ENCODE measurements at places on chromosomes 16 and 17. TPM values are rescaled to one million over a fixed set of nuclear protein-coding genes. Genes with fewer than 3 reads are reported as not detected.

DNA sequence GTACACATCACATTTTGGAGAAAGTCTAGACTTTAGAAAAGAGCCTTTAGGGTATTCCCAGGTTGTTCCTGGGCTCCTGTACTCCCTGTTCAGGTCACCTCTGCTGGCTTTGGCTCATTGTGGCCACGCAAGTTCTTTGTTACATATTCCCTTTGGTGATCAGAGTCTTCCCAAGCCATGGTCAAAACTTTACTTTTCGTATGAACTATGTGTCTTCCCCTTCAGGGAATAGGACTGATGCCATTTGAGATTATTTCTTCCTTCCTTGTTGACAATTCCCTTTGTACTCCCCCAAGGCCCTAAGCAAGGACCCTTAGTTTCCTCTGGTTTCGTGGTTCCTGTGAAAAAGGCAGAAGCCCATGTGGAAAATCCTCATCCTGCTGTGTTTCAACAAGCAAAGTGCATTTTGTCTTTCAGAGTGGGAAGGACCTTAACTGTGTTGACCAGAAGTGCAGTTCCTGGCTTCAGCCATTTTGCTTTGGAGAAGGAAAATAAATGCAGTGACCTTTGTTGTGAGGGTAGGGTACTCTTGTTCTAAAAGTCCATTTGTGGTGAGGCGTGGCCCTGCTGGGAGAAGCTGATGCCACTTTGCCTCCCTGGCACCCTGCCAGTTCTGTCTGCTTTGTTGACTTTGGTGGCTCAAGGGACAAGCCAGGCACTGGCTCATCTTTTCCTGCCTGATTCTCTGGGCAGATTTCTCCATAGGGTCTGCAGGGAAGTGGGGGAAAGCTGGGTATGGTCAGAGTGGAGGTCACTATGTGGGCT, 55.1 kb downstream of the ZNRF1 start:
- no peaks in the 10 kb centered on the region for H3K36me3 ChIP-seq
- H3K27me3 ChIP-seq = no peaks in the 10 kb centered on the region
- no peak overlapping the region for H3K4me3 ChIP-seq
- peaks cover 11% of the 10 kb centered on the region for H3K4me1 ChIP-seq
- DNase-seq = peak; percentile 68

- peaks cover 15% of the 10 kb centered on the region for H3K27me3 ChIP-seq
- no peaks in the 10 kb centered on the region for H3K36me3 ChIP-seq
- H3K4me1 ChIP-seq = no peaks in the 10 kb centered on the region
- no peak overlapping the region for H3K4me3 ChIP-seq
- no peak for DNase-seq
Observed at GRCh38 chr16:15457958-15458357, 23.6 kb downstream of the BMERB1 start.

GRCh38 chr16:58413359-58413758, 21.1 kb downstream of the GINS3 start:
- H3K27ac ChIP-seq = no peak overlapping the region
- no peaks in the 10 kb centered on the region for H3K4me1 ChIP-seq
- no peaks in the 10 kb centered on the region for H3K27me3 ChIP-seq
- no peaks in the 10 kb centered on the region for H3K36me3 ChIP-seq

GRCh38 chr17:82781894-82782274, 30.0 kb downstream of the TBCD start:
- H3K4me1 ChIP-seq = peaks cover 4% of the 10 kb centered on the region
- H3K36me3 ChIP-seq = no peaks in the 10 kb centered on the region
- H3K4me3 ChIP-seq = no peak overlapping the region
- peak; percentile 91 for DNase-seq
- no peaks in the 10 kb centered on the region for H3K27me3 ChIP-seq

Gene ZG16
- total RNA-seq = 2.1 TPM

- no peak overlapping the region for H3K27ac ChIP-seq
- no peak for DNase-seq
- no peak overlapping the region for H3K4me3 ChIP-seq
- H3K27me3 ChIP-seq = no peaks in the 10 kb centered on the region
Observed at GRCh38 chr17:40963838-40964237, 2.9 kb downstream of the KRT39 start.

GRCh38 chr17:59621771-59622170, 2.1 kb downstream of the CLTC start:
- peak overlapping the region; percentile 95 for H3K27ac ChIP-seq
- DNase-seq = no peak

DNA sequence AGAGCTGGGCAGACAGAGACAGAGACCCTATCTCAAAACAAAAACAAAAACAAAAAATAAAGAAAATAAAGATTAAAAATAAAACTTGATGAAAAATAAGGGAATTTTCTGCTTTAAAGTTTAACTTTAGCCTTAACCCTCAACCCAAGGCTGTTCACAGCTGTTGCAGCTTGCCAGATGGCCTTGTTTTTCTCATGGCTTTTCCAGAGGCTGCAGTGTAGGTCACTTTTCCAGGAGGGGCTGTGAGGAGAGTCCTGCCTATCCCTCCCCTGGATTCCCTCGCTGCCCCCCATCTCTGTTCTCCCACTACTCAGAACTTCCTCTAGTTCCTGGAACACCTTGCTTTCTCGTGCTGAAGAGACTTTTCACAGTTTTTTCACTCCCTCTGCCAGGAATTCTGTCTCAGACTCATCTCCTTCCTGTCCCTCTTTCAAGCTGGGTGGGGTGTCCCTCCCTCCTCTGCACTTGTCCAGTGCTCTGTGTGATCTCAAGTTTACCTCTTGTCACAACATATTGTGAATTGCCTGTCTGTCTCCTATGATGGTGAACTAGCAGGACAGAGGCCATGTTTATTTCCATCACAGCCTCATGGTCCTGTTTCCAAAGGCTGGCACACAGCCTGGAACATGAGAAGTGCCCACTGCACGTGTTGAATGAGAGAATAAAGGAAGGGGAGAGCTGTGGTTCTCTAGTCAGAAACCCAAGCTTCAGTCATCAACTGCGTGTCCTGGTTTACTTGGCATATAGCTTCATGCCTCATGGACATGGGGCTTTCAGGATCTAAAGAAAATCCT, 69.9 kb upstream of the MSI2 start:
- no peak overlapping the region for H3K4me3 ChIP-seq
- H3K4me1 ChIP-seq = no peaks in the 10 kb centered on the region
- H3K36me3 ChIP-seq = no peaks in the 10 kb centered on the region
- H3K27me3 ChIP-seq = no peaks in the 10 kb centered on the region

Gene RAMP2
- total RNA-seq = 13.1 TPM

DNA sequence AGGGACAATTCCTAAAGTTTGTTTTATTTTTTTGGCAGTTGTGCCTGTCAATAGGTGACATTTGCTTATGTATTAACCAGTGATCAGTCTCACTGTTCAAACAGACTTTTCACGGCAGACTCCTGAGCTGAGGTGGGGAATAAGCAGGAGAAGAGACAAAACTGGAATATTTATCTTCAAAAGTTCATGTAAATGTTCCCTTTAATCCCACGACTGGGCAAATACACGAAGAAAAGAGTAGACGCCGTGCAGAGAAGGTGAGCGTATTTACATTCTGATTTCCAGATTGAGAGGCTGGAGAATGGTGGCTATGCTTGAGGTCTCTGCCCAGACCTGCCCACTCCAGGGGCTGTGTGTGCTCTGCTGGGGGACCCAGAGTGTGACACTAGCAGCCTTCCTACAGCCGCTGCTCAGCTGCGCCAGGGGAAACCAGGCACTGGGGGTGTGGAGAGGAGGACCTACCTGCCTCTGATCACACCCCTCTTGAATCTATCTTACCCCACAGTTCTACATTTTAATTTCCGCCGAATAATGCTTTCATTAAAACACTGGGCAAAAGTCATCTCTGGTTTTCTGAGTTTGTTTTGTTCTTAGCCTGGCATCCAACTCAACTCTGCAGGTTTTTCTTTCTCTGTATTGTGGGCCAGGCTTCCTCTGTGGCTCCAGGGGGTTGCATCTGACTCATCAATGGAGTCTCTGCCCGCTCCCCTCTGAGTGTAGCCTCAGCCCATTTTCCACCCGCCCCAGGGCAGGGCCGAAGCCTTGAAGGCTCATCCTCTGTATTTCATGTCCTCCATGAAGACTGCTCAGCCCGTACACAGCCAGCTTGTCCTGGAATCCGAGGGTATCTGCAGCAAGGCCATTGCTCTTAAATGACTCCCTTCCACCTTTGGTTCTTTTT, 237.1 kb downstream of the NTN1 start:
- H3K4me1 ChIP-seq = peaks cover 25% of the 10 kb centered on the region
- H3K4me3 ChIP-seq = no peak overlapping the region
- DNase-seq = no peak
- no peaks in the 10 kb centered on the region for H3K27me3 ChIP-seq

DNA sequence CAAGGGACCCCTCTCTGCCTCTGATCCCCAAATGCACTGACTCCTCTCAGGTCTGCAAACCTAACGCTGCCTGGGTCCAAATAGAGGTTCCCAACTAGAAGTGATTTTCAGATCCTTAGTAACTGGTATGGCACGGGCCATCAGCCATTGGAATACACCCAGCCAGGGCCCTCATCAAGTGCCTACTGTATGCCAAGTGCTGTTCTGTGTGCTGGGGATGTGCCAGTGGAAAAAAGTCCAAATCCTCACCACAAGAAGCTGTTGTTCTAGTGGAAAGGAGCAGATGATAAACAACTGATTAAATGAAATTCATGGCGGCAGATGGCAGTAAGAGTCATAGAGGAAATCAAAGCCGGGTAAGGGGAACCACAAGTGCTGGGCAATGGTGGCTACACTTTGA, 57.2 kb upstream of the MED9 start:
- H3K27me3 ChIP-seq = no peaks in the 10 kb centered on the region
- H3K36me3 ChIP-seq = no peaks in the 10 kb centered on the region
- DNase-seq = no peak
- no peak overlapping the region for H3K27ac ChIP-seq

GRCh38 chr17:73165616-73166404, 1.0 kb downstream of the SSTR2 start:
- DNase-seq = no peak
- peaks cover 22% of the 10 kb centered on the region for H3K4me1 ChIP-seq
- peaks cover 71% of the 10 kb centered on the region for H3K27me3 ChIP-seq
- H3K27ac ChIP-seq = no peak overlapping the region

DNA sequence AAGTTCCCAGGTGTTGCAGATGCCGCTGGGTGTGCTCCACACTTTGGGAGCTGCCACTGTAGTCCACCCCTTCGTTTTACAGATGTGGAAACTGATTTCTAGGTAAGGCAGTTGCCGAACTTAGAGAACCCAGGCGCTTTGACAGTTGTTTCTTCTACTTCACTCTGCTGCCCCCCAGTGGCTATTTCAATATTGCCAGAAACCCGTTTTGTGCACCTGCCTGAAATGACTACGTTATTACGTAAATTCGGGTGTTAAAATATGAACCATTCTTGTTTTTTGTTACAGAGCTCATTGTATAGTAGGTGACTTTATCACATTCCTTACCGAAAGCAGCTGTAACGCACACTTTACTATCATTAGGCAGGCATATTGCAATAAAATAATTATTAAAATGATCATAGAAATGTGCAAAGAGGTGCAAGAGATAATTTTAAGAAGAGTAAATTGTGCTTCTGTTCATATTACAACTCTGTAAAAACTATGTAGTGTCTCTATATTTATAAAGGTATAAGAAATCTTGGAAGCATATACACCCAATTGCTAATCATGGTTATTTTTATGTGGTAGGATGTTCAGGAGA, 44.9 kb downstream of the OTOA start:
- H3K4me3 ChIP-seq = no peak overlapping the region
- no peak overlapping the region for H3K27ac ChIP-seq
- no peaks in the 10 kb centered on the region for H3K27me3 ChIP-seq

Data from hepatocyte (in vitro differentiated cells).